ENCODE measurements at places on chromosomes 2 and 18.

- DNase-seq, result no peak
Measured at GRCh38 chr18:35055105-35055504, 13.9 kb downstream of the MAPRE2 start.

DNA sequence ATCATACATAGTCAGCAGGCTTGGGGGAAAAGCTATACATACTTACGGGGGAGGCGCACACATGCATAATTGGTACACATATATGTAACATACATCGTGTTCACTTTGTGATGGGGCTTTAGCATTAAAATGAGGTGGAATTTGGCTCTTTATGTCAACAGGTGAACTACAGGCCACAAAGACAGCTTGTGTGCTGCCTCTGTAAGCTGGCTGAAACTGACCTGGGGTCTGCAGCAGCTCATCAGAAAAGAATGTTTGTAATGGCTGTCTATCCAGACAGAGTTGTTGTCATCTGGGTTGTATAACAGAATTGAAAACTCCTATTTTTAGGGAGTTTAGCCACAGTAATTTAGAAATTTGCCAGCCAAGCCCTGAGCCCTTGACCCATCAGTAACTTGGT lies 4.7 kb upstream of the KCNG3 start:
- no peak for DNase-seq

GRCh38 chr2:101399021-101399799 lies 11.9 kb upstream of the CREG2 start:
- DNase-seq, result no peak

GRCh38 chr18:37667836-37668235 lies 102.2 kb upstream of the CELF4 start:
- no peak for DNase-seq

GRCh38 chr2:202215179-202215578 lies 23.2 kb downstream of the SUMO1 start:
- DNase-seq, result no peak
